ENCODE measurements at places on chromosomes 2 and 18.

DNA sequence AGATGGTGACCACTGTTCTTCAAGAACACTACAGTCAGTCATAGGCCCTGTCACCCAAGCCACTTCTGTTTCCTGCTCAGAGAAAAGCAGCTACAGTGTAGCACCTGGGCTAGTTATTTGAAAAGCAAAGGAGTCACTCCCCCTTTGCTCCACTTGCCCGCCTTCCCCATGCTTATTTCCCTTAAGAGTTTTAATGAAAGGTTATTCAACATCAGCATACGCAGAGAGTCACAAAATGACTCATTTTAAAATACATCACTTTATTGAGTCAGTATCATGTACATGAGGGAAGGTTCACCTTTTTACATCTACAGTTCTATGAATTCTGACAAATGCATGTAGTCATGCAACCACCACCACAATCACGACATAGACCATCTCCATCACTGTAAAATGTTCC is 71.3 kb downstream of the TNFRSF11A start:
- DNase-seq = no peak

- DNase-seq = peak; percentile 23
Observed at GRCh38 chr2:158984604-158985135, 16.2 kb downstream of the TANC1 start.

- no peak for DNase-seq
Observed at GRCh38 chr18:33034212-33034611, 261.4 kb upstream of the KLHL14 start.

DNA sequence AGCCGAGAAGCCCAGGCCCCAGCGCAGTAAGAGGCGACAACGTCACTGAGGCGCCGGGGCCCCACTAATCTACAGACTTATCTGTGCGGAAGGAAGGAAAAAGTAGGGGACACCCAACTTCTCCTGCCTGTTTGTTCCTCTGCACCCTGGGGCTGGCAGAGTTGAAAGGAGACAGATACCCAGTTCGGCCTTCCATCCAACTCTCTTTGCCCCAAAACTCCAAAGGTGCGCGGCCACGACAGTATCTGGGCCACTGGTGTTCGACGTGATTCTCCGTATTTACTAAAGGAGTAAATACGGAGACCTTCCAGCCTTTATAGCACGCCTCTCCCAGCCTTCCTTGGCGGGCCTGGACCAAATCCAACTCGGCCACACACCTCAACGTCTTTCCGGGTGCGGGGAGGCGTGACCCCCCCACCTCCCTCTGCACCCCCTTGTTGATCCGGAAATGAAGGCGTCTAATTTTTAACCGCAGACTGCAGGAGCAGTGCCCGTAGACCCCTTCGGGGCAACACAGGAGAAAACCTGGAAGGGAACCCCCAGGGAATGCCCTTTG is 1.6 kb downstream of the SMAD7 start:
- no peak for DNase-seq

DNA sequence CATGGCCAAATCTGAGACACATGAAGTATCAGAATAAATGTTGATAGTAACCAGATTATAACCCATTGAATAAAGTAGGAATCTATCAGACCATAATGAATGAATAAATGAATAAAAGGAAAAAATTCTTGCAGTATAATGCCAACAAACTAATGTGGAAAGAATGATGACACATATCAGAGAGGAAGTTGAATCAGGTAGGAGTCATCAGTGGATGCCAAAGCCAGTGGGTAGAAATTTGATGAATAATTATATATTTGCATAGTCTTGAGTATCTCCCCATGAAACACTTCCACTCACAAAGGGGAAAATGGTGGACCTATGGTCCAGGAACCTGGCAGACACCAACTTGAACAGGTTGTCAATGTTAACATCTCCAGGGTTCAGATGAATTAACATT is 68.6 kb downstream of the GALNT3 start:
- peak; percentile 72 for DNase-seq

- DNase-seq = no peak
Observed at GRCh38 chr2:7073901-7074300, 156.7 kb downstream of the RNF144A start.

DNA sequence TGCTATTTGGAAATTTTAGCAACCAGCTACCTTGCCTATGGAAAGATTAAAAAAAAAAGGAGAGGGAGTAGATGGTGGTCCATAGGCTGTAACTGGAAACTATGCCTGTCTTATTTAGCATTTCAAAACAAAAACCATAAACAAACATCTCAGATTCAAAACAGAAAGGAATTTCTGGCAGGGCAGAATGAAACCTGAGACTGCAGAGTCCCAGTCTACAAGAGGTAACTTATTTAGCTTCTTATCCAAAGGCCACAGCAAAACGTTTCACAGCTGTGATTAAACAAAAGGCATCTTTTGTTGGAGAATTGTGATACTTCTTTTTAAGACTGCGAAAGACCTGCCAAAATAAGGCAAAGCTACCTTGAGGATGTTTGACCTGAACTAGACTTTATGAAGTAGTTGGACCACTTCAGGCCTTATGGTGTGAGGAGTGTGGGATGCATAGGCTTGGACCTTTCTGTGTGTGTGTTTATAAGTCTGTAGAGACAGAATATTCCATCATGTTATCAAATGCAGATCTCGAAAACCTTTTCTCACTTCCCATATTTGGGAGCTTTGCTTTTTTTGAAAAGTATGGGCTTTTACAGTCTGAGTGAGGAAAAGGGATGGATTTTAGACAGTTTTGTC is 11.0 kb downstream of the CRIM1 start:
- no peak for DNase-seq

DNA sequence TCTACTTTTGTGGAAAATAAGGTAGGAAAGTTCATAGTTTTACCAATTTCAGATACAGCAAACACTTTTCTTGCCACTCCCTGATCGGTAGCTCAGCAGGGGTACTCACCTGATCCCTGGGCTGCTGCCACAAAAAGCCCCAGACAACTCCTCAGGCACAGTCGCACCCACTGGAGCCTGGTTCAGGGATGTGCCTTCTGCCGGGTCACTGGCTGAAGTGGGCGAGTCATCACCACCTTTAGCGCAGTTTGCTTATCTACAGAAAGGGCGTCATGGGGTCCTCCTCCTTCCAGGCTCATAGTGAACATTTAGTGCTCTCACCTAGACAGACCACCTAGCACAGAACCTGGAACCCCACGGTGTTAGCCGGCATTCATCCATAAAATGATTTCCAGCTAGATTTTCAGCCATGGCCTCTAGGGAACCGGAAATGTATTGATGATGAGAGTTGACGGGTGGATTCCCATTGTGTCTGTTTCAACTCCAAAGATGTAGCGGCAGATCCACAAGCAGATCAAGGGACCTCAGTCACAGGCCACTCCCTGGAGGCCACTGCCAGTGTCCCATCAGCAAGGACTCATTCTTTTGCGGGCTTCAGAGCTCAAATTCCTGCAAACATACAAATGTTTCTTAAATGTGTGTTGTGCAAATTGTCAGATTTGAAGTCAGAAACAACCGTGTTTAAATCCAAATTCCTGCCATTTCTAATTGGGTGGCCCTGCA is 408.4 kb upstream of the SALL3 start:
- no peak for DNase-seq

DNA sequence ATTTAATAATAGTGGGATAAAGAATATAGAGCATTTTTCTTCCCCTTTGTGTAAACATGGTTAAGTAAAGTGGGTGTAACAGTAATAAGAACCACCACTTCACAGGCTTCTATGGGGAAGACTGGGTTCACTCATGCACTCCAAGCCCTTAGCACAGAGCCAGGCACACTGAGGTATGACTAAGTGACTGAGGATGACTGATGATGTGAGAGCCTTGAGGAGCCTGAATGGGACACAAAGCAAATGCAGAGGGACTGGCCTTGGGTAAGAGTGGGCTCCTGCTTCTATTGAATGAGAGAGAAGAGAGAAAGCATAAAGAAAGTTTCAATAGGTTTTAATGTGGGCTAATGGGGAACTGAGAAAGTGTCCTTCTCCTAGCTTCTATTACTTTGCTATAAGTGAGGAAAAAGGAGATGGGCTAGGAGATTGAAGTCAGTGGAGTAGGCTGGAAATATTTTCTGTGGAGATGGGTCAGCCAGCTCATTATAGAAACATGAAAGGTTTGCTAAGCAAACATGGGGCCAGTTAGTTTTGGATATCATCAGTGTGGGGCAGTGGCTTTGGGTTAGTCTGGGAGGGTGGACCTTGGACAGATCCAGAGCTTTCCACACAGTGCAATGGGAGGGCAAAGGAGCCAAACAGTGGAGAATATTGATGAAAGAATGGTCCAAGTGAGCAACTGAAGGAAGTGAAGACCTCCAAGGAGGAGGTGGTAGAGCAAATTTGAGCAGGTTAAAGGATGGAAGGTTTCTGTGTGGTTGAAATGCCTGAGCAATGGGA is 20.6 kb downstream of the IL1F10 start:
- DNase-seq = no peak

GRCh38 chr18:59263661-59264060 is 9.6 kb downstream of the RAX start:
- DNase-seq = no peak

- peak; percentile 56 for DNase-seq
Observed at GRCh38 chr18:45291621-45292615, 323.4 kb upstream of the SLC14A2 start.

GRCh38 chr2:99793022-99793421 is 303.2 kb upstream of the REV1 start:
- DNase-seq = no peak

GRCh38 chr2:227370791-227371312 is 8.3 kb downstream of the TM4SF20 start:
- peak; percentile 87 for DNase-seq

GRCh38 chr18:10842861-10843260 is 306.5 kb downstream of the PIEZO2 start:
- no peak for DNase-seq

GRCh38 chr2:39065616-39066015 is 55.2 kb downstream of the SOS1 start:
- no peak for DNase-seq

GRCh38 chr2:101307950-101308431 is 510 bp downstream of the RNF149 start:
- no peak for DNase-seq

- DNase-seq = no peak
Observed at GRCh38 chr18:75496151-75496550, 68.6 kb upstream of the SMIM21 start.

GRCh38 chr2:225317186-225317585 is 82.3 kb upstream of the NYAP2 start:
- DNase-seq = no peak

DNA sequence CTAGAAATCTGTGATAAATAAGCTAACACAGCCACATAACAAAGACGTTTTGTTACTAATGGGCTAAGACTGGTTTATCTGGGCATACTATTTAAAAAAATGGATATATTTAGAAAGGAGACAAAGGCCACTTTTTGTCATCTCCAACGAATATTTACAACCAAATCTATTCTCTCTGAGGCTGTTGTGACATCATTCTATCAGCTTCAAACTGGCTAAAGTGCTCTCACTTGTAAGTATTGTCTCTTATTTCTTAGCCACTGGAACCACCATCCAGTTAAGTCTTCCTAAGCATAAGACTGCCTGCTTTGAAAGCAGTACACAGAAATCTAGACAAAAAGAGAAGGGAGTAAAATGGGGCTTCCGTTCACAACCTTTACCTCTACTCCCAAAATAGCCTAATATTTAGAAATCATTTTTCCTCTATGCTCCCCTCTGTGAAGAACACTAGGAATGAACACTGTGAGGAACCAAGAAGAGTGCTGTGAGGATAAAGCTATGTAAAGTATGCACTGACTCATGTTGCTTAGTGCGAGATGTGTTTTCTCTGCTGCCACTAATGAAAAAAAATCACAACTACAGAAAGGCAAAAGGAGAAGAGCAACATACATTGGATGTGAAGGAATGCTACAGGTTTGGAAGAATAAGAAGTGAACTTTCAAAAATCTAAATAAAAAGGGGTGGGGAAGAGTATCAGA is 264.1 kb downstream of the EXOC6B start:
- peak; percentile 81 for DNase-seq

GRCh38 chr18:74694436-74694835 is 96.8 kb downstream of the ZNF407 start:
- DNase-seq = no peak

- no peak for DNase-seq
Observed at GRCh38 chr2:229571243-229571642, 143.1 kb downstream of the DNER start.

DNA sequence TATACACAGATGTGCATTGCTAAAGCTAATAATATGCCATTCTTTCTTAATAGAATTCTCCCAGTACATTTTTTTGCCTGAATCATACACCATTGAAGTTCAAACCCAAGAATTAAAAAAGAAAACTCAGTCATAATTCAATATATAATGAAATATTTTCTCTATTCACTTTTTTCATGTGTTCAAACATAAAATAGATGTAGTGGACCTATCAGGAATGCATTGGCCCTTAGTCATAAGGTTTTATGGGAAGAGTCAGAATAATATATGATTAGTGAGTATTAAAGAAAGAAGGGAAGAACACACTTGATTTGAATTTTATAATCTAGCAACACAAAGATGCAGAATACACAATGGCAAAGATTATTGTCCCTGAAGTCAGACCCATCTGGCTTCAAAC is 297.0 kb upstream of the COL3A1 start:
- DNase-seq = peak; percentile 78

DNA sequence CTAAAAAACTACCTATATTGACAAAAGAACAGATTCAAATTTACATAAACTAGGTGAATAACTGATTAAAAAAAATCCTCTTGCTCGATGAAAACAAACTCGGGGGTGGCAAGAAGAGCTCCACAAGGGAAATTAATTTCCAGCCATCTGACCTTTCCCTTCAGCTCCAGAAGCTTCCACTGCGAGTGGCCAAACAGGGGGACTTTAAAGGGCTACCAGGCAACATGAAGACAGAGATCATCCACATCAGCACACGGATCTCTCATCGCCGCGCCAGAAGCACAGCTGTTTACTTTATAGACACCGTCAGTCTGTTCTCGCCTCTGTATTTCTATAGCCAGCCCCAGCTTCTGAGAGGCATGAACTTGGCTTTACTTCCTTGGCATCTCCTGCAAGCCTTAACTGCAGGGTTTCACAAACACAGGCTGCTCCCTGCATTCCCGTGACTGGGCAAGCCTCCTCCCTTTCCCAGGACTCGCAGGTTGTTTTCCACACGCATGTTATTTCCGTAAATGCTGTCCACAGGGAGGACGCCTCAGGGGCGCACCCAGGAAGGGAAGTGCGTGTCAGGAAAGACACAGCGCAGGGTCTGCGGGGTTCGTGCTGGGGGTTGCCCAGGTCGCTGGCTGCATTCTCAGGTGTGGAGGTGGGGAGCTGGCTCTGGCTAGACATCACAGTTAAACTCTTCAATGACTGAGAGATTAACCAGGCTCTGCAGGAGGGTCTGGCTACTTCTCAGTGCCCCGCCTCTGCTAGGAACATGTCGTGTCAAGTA is 85.0 kb downstream of the USP40 start:
- no peak for DNase-seq

DNA sequence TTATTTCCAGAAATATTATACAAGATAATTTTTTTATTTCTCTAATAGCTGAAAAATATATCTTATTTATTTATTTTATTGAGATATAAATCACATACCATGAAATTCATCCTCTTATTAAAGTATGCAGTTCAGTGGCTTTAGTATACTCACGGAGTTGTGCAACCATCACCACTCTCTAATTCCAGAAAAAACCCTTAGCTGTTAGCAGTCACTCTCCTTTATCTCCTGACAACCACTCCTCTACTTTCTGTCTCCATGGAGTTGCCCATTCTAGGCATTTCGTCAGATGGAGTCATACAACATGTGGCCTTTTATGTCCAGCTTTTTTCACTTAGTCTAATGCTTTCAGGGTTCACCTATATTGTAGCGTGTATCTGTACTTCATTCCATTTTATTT is 66.5 kb downstream of the TCF7L1 start:
- DNase-seq = peak; percentile 66

Data from fibroblast of upper back skin (primary cell).